ENCODE measurements at places on chromosomes 13 and 19.

DNA sequence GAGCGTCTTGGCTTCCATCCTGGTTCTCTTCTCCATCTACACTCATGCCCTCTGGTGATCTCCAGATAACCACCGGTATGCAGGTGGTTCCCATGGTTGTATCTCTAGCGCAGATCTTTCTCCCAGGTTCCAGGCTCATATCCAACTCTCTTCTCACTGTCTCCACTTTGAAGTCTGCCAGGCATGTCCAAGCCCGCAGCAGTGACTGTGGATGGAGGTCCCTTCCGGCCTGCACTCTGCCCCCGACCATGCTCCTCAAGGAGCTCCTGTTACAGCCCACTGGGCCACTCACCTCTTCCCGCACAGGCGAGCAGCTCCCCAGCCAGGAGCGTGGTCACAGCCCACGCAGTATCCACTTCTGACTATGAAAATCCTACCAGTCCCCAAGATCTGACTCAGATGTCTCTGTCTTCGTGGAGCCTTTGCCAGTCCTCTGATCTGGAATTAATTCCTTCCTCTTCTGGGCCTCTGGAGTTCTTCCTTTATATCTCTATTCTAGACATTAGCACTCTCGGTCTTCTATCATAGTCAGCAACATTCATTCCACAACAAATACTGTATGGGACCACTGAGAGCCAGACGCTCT lies 100.2 kb downstream of the TEX26 start:
- DNase-seq, result no peak

DNA sequence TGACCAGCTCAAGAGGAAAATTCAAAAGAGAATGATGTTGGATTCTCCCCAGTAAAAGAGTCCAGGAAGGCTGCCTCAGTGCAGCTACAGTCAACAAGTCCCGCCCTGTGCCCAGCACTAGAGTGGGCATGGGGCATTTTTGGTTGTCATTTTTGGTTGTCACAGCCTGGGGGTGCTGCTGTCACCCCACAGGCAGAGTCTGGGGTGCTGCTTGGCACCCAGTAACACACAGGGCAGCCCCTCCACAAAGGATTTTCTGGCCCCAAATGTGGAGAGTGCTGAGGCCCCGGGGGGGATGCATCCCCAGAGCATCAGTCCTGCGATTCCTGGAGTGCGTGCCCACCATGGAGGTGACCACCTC lies 28.2 kb upstream of the TMEM255B start:
- DNase-seq, result no peak

DNA sequence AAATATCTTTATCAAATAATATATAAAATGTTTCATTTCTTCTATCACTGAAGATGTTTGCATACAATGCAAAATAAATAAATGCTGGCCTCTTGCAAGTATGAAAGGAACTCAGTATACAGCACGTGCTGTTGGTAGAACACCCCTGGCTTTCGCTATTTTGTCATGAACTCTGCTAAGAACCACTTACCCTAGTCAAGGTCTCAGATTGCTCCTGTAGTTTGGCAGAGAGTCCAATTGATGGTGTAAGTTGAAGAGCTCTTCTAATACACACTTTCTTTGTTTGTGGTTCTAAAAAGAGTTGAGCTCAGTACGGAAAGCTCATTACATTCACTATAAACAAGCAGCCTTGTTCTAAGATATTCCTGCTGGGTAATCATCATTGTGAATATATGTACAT lies 1258.9 kb downstream of the EFNB2 start:
- DNase-seq, result no peak

GRCh38 chr19:51227966-51228365 lies 3.1 kb downstream of the CD33 start:
- no peak for DNase-seq

GRCh38 chr13:25657157-25657556 lies 285.4 kb downstream of the ATP8A2 start:
- no peak for DNase-seq

DNA sequence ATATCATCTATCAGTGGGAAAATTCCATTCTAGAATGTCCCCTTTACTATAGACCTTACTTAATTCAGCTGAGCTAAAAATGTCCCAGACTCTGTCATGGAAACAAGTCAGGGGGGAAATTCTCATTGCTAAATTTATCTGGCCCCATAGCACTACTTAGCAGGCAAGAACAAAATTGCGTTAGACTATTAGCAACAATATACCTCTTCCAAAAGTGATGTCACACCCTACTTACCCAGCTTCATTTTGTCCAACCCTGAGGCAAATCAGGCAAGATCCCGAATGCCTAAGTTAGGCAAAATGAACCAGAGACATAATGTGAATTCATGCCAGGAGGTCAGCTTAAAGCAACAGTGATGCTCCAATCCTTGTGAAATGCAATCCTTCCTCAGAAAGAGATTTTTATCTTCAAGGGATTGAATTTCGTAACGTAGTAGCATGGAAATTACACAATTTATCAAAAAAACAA lies 93.7 kb downstream of the FRY start:
- no peak for DNase-seq

DNA sequence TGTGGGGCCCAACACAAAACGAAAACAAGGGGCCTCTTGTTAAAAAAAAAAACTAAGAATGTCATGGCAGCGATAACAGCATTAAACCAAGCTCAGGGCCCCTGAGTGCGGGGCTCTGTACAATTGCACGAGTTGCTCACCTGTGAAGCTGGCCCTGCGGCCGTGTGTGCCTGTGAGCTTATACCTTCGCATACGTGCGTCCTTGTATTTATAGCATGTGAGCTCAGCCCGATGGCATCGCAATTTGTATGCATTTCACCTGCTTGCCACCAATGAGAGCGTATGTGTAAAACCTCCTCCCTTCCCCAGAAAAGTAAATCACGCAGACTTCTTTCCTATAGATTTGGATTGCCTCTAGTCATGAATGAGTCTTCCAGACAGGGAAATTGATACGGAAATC lies 17.1 kb downstream of the HNRNPM start:
- DNase-seq, result no peak

- no peak for DNase-seq
Observed at GRCh38 chr19:17548145-17548544, 7.3 kb upstream of the COLGALT1 start.

Measured in activated CD4-positive, alpha-beta T cell treated with anti-CD3 and anti-CD28 coated beads, Interleukin-2, amount 50 U/mL, for 16 hours (primary cell).